ENCODE measurements at places on chromosomes 2 and 18.

- DNase-seq: no peak
Measured at GRCh38 chr2:159807183-159808031, 9.4 kb upstream of the CD302 start.

DNA sequence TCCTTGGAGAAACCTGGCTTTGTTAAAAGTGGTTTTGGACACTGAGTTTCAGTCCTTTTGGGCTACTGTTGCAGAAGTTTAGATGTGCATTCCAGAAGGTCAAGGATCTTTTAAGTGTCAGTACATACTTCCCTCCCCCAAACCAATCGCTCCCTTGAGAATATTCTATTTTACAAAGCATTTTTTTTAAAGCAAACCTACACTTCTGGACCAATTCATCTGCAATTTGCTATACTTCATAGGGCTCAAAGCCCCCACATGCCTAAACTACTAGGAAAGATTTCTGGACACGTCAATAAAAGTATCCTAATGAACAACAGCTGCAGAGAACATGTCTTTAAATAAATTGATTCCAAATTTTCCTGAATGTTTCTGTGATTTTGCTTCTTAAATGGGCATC is 157.6 kb downstream of the RDH14 start:
- no peak for DNase-seq

DNA sequence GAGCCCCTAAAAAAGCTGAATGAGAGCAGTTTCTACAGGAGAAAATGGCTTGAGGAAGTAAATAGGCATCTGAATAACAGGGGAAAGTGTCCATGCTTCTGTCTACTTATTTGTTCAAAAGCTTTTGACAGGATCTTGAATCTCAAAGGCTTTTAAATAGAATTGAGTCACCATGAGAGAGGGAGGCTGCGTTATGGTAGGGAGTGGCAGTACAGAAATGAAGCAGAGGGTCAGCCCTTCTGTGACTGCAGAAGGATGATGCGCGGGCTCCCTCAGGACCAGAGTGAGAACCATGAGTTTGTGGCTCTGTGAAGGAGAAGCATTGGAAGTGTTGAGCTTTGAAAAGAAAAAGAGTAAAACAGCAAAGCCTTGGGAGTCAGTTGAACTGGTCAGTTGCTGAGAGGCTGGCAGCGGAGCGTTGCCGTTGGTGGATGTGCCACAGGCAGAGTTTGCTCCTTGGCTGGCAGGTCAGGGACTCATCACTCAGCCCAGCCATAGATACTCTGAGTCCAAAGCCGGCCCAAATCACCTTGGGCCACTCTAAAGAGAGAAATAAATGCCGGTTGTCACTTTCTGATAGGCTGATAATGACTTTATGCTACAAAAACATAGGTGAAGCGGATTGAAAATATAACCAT is 17.4 kb downstream of the COPS7B start:
- DNase-seq: no peak

DNA sequence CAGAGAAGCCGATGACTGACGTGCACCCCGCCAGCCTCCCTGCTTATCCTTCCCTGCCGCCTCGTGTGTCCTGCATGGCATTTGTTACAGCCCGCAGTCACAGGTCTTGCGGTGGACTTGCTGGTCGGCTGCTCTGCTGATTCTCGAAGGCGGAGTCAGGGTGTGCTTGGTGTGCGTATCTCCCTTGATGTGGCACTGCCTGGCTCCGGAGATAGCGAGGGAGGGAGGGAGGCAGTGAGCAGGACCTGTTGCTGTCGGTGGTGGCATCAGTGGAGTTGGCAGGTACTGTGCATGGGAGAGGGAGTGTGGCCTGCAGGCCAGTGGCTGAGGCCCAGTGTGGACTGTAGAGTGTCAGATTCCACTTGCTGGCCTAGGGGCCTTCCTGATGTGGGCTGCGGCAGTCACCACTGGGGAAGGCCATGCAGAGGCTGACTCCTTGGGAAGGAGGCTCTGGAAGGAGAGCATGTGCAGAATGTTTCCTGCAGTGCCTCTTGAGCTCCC is 198.9 kb downstream of the AGAP1 start:
- no peak for DNase-seq

- DNase-seq: no peak
Measured at GRCh38 chr2:88651646-88652045, 24.4 kb upstream of the EIF2AK3 start.

DNA sequence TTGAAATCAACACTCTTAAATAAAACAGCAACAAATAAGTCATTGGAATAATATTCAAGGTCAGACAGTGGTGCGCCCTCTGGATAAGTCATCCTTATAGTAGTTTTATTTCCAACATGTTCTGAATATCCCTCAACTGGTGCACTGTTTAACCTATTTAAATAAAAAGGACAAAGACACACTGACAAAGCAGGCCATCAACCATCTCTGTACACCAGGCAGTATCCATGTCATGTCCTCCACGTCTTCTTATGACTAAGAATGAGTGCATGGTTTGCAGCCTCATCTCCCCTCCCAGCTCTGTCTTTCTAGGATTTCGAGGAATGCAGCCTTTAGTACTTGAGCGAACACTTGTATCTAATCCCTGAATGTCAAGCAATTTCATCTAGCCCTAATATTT is 42.4 kb downstream of the ST3GAL5 start:
- no peak for DNase-seq
